ENCODE measurements at places on chromosomes 5 and 9.

DNA sequence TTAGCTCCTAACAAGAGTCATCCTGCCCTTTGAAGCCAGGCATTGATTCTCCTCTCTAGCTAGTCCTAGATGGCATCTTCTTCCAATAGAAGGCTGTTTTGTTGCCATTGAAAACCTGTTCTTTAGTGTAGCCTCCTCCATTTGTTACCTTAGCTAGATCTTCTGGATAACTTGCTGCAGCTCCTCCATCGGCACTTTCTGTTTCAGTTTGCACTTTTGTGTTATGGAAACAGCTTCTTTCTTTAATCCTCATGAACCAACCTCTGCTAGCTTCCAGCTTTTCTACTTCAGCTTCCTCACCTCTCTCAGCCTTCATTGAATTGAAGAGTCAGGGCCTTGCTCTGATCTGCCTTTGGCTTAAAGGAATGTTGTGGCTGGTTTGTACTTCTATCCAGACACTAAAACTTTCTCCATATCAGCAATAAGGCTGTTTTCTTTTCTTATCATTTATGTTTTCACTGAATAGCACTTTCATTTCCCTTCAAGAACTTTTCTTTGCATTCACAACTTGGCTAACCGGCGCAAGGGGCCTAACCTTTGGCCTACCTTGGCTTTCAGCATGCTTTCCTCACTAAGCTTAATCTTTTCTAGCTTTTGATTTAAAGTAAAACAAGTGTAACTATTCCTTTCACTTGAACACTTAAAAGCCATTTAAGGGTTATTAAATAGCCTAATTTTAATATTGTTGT, 166.5 kb upstream of the SLC12A2 start:
- DNase-seq: no peak

DNA sequence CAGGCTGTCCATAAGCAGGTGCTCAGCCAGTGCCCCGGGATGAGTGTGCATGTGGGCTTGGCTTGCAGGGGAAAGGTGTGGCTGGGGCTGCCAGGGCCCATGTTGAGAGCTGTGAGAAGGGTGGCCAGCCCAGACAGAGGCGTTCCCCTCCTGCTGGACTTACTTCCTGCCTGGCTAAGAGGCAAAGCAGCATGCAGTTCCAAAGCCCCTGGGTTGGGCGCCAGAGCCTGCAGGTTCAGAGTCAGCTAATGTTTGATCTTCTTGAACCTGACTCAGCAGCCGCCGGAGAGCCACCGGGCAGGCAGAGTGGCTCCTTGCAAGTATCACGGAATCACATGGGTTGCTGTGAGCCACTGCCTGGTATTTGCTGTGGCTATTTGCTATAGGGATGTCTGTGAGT, 168.4 kb upstream of the MAP1B start:
- no peak for DNase-seq

DNA sequence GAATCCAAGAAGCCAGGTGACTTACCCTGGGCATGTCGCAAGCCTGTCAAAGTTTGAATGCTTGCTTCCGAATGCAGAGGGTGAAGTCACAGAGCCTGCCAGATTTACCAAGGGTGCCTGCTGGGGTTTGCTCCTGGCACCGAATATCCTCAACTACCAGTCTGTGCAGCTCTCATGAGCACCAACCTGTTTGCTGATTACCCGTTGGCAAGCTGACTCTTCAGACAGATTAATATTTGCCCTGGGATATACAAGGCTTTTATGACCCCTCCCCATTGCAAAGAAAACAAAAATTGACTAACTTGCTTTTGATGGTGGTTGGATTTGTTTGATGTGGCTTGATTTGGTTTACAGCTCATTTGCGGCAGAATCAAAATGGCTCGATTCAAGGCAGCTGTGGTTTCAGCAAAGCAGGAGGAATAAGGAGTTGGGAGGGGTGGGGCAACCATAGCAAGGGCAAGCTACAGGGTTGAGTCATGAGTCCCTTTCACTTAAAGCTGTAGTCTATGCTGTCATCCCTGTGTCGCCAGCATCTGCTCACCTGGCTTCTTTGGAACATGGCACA, 82.3 kb upstream of the AGXT2 start:
- no peak for DNase-seq

GRCh38 chr5:5421149-5421960, 1.1 kb upstream of the ICE1 start:
- no peak for DNase-seq

DNA sequence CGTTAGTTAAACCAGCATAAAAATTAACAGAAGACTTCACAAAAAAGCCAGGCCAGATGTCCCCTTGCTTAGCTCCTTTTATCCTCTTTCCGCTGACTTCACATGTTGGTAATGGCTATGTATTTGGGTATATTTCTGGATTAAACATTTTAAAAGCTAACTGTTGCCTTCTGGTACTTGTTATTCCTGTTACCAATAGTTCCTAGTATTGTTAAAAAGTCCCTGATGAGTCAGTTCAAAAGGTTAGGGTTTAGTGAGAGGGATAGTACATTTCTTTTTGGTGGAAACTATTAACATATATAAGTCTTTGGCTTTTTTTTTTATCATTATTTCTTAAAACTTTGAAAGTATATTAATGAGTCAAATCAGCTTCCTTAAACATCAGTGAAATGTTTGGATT, 103.2 kb upstream of the ELL2 start:
- DNase-seq: no peak

GRCh38 chr5:27472871-27473270, 434.5 kb upstream of the CDH9 start:
- DNase-seq: no peak

- no peak for DNase-seq
Measured at GRCh38 chr9:108751369-108751768, 104.4 kb downstream of the ACTL7B start.

- no peak for DNase-seq
Measured at GRCh38 chr5:76385540-76385939, 17.5 kb upstream of the IQGAP2 start.

GRCh38 chr5:66597183-66597757, 1.1 kb downstream of the MAST4 start:
- peak; percentile 33 for DNase-seq

- DNase-seq: no peak
Measured at GRCh38 chr9:2220036-2220435, 204.9 kb downstream of the SMARCA2 start.

GRCh38 chr9:124716808-124717207, 54.3 kb downstream of the NR6A1 start:
- DNase-seq: no peak

GRCh38 chr5:40226906-40227305, 452.8 kb upstream of the PTGER4 start:
- no peak for DNase-seq

- DNase-seq: no peak
Measured at GRCh38 chr5:81265101-81265500, 32.0 kb downstream of the CKMT2 start.

- no peak for DNase-seq
Measured at GRCh38 chr5:72387985-72388384, 67.8 kb downstream of the PTCD2 start.

GRCh38 chr9:133155156-133155555, 8.6 kb downstream of the GBGT1 start:
- DNase-seq: peak; percentile 18

DNA sequence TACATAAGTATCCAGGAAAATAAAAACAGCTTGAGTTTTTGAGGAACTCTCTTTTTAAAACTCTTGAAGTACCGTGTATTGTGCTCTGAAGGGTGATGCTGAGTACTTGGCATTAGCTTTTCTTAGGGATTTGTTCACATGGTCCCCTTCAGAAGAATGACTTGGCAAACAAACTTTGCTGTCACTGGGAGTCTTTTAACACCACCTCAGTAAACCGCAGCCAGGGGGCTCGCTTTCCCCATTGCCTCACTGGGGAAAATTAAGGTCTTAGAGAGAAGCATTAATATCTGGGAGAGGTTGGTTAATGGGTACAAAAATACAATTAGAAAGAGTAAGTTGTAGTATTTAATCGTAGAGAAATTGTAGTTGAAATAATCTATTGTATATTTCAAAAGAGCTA, 105.9 kb upstream of the DAP start:
- DNase-seq: no peak

GRCh38 chr9:135961277-135961715, at the start of gene UBAC1:
TSS of gene UBAC1 (minus strand) at chr9:135961373. CDS start at chr9:135961162, 211 bp downstream.
- DNase-seq: peak; percentile 97

GRCh38 chr5:24102010-24102409, 542.8 kb downstream of the CDH10 start:
- DNase-seq: no peak

DNA sequence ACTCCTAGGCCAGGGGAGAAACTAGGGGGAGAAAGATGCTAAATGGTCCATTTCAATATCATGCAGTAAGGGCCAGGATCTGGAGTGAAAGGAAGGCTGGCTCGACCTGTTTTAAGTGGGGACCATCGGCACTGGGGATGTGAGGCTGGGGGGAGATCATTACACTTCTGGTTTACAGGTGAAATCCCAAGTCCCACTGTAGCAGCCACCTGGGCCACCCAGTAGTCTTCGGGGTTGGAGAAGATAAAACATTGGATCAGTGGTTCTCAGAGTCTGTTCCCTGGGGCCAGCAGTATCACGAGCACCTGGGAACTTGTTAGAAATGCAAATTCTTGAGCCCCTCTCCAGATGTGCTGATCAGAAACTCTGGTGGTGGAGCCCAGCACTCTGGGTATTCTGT, 111.3 kb upstream of the ALDH1B1 start:
- no peak for DNase-seq

DNA sequence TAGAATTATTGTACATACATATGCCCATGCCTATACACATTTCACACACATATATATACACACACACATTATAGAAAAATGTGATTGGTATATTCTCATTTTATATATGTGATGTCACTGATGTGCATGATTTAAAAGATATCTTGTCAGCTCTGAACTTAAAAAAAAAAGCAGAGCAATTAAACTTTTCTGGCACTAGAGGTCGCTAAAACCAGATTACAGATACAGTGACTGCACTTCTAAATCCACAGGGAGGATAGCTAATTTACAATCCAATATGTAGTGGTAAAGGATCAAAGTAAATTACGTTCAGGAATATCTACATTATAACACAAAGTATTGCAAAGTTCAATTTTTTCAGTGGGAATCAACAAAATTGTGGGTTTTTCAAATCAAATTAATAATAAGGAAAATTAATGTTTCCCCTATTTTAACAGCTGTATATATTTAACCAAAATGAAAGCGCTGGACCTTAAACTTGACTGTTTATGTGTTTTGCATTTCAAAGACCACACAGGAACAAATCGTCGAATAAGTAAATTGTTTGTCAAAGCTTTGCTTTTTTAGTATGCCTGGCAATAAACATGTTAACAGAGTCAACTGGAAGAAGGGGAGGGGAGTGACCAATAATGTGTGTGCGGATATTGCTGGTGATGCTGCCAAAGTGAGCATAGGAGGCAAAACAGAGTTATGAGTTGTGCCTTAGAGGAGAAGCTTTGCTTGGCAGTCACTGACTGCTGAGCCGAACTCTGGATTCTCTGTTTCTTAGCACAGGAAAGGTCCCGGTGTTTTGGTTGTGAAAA, 1201.4 kb upstream of the C9orf72 start:
- DNase-seq: no peak

GRCh38 chr5:174735498-174736330, 11.3 kb downstream of the MSX2 start:
- no peak for DNase-seq

DNA sequence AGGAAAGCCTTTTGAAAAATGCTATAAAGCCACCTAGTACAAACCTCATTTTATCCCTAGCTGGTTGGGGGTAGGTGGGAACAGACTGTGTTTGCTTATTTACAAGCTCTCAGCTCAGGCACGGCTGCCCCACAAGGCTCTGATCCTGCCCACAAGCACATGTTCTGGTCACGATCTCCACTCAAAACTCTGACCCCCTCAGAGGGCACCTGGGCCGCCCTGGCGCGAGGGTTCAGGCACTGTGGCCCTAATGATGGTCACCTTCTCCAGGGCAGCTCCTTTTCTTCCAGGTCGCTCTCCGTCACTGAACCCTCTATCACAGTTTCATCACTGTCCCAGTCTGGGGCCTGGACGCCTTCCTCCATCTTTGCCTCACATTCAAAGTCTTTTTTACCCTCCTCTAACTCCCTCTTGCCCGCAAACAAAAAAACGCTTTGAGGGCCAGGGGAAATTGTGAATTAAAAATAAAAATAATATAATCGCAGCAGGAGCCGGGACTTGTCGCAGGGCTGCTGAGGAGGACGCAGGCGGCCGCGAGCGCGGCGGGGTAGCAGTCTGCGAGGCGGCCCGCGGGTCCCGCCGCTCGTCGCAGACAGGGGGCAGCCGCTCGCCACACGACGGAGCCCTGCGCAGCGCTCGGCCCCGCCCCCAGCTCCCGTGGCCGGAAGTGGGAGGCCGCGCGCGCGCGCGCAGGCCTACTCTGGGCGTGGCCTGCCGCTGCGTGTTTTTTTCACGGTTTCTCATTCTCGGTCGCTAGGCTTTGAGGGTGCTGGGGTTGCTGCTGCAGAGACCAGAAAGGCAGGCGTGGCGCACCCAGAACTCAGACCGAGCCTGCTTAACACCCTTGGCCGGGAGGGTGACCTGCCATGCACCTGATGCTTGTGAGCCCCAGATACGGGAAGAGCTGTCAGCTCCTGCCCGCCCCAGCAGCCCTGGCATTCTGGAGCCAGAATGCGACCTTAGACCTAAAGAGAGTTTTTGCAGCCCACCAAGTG, at the start of gene ANKRD31:
TSS of gene ANKRD31 (minus strand) at position 557 of the 995 bp plus-strand sequence. CDS start at position 365, 192 bp downstream.
- peak; percentile 91 for DNase-seq

GRCh38 chr5:15783734-15784133, 283.8 kb downstream of the FBXL7 start:
- no peak for DNase-seq

DNA sequence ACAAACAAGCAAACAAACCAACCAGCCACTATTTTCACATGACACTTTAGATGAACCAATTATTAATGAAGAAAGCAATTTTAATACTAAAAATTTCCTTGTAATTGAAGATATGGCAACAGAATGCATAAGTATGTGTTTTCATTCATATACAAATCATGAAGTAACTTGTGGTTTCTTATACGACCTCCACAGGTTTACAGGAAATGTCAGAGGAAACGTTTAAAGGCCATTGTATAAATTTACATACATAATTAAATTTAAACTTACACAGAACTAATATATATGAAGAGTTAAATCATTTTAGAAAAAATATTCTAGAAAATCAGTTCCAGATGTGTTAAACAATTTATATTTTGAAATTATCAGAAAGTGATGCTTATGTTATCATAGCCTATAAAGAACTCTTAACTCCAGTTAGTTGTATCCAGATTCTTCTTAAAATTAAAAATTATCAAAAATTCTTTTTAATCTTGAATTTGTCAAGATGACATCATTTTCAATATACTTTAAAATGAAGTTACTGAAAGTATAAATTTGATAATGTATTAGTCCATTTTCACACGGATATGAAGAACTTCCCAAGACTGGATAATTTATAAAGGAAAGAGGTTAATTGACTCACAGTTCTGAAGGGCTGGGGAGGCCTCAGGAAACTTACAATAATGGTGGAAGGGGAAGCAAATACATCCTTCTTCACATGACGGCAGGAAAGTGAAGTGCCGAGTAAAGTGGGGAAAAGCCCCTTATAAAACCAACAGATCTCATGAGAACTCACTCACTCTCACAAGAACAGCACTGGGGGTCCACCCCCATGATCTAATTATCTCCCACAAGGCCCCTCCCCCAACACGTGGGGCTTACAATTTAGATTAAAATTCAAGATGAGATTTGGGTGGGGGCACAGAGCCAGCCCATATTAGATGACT, 192.0 kb downstream of the PIK3R1 start:
- DNase-seq: no peak

- DNase-seq: no peak
Measured at GRCh38 chr9:125522328-125522725, 184.7 kb downstream of the MAPKAP1 start.
